ENCODE measurements at places on chromosomes 7 and 10.

DNA sequence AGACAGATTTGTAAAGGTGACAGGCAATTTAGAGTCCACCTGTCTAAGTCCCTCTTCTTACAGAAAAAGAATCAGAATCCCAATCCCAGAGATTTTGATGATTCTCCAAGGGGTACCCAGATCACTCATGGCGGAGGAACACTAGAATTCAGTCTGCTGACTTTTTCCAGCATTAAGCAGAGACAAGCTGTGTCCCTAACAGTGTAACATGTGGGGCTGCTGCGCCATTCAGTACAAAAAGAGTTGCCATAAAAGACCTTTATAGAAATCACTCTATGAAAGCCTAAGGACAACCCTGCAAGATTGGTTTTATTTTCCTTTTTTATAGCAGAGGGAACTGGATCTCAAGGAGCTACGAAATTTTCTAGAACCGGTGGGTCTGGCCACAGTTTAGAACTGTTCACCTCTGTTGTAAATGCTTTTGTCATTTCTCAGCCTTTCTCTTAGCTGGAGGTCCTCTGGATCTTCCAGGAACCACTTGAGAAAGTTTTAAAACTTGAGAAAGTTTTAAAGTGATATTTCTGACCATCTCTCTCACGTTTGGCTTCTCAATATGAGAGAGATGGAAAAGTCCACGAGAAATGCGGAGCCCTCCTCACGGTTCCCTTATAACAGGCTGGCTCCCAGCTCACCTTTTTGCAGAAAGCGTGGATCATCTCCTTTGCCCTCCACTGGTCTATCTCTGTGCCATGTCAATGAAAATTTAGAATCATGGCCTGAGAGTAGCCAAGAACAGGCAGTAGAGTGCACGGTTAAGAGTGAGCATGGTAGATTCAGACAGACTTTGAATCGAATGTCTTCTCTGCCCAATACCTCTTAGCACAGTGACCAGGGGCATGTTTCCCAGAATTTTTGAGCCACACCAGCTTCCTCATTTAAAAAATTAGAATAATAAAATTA is 826 bp downstream of the GIMAP7 start:
- no peak for DNase-seq

DNA sequence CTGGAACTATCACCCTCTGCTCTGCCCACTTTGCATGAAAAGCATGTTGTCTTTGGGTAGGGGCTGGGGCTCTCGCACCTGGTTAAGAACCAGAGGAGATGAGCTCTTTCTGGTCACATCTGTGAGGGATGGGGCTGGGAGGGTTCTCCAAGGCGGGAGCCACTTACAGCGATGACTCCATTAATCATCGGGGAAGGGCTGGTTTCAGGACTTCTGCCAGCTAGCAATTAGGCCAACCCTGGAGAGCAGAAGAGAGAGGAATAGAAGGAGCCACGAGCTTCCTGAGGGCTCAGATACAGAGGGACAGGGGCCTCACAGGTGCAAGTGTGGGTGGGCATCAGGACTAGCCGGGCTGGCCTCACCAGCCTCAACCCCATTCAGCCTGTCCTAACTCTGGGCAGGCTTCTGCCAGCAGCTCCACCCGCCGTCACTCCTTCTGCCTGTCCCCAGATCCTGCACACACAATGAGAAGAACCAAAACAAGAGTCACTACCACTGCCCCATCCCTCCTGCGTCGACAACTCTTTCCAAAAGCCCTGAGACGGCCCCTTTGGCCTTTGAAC is 8.4 kb downstream of the AQP1 start:
- peak; percentile 15 for DNase-seq

DNA sequence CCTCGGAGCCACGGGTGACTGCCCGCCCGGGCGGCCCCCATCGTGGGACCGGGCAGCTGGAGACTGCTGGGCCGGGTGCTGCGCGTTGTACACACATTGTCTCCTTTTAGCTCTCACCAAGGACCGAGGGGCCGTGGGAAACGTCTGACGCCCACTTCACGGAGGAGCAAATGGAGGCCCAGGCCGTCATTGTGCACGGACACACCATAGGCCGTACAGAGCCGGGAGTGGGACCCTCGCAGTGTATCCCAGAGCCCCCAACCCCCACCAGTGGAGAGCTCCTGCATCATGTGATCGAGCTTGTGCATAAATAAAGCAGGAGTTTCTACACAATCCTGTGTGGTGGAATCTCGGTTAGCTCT is 722 bp downstream of the DENND10 start:
- no peak for DNase-seq

GRCh38 chr7:133795068-133795665 is 332.0 kb upstream of the LRGUK start:
- peak; percentile 20 for DNase-seq

- no peak for DNase-seq
These were observed 8.2 kb downstream of the LOXL4 start for GRCh38 chr10:98259606-98260315.

GRCh38 chr7:22628112-22628511 is 98.9 kb upstream of the IL6 start:
- DNase-seq, result no peak

DNA sequence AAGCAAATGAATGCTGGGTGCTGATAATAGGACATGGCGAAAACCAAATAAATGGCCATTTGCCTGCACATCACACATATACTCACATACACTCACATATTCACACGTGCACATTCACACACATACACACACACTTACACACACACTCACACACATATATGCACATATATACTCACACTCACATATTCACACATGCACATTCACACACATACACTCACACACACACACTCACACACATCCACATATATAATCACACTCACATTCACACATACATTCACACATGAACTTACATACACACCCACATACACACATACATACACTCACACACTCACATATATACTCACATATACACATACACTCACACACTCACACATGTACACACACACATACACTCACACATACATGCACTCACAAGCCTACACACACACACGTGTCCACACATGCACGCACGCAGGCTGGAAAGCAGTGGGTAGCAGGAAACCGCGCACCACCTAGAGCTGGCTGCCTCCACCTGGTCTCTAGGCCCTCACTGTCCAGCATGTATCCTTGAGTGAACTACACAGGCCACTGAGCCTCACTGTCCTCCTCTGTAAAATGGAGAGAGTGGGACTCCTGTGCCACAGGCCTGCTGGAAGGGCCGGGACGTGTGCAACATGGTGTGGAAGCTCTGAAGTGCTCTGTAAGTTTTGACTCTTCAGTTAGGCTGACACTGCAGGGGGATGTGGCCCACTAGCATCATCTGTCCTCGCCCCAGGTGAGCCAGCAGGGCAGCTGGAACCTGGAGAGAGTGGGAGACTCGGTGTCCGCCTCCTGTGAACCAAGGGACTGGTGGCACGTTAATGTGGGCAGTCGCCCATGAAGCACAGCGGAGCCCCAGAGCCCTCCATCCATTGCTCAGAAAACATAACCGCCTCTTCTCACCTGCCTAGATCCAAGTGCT is 14.9 kb downstream of the TMEM72 start:
- DNase-seq, result no peak

- peak; percentile 46 for DNase-seq
These were observed 464.0 kb downstream of the INHBA start for GRCh38 chr7:41238851-41239331.

GRCh38 chr7:108634036-108634435 is 64.4 kb downstream of the DNAJB9 start:
- peak; percentile 69 for DNase-seq

DNA sequence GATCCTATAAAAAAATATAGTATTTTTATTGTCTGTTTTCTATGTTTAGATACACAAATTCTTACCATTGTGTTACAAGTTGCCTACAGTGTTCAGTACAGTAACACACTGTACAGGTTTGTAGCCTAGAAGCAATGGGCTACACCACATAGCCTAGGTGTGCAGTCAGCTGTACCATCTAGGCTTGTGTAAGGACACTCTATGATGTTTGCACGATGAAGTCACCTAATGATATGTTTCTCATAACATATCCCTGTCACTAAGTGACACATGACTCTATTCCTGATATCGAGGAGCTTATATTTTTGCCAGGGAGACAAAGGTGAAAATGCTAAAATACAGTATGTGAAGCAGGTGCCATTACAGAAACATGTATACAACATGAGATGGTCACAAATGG is 18.6 kb downstream of the ZNF25 start:
- no peak for DNase-seq

DNA sequence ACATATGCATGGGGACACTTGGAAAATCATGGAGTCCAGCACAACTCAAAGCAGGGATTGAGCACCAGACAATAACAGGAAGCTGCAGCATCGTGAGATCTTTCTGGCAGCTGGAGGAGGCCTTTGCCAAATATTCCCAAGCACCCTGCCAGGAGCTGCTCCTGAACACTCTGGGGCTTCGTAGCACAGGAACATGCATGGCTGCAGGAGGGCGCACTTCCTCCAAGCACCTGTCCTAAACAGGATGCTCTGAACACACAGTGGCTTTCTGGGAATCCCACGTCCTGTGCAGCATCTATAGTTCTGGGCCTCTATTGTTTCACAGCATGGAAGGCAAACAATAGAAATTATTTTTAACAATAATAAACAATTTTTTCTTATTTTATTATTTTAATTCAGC is 4.1 kb downstream of the ABLIM1 start:
- no peak for DNase-seq

DNA sequence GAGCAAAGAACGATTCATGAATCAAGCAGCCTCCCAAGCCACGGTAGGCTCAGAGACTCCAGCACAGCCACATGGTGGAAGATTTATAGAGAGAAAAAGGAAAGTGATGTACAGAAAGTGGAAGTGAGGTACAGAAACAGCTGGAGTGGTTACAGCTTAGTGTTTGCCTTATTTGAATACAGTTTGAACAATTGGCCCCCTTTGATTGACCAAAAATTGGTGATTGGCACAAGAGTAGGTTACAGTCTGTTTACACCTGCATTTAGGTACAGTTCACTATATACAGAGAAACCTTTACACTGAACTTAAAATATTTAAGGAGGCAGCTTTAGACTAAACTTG is 136.4 kb upstream of the ASAH2 start:
- DNase-seq, result no peak

GRCh38 chr7:1639071-1639470 is 31.0 kb upstream of the ELFN1 start:
- no peak for DNase-seq

- DNase-seq, result no peak
These were observed 69.5 kb upstream of the SEPHS1 start for GRCh38 chr10:13417459-13418126.

GRCh38 chr10:78559661-78560340 is 509.0 kb upstream of the ZMIZ1 start:
- peak; percentile 87 for DNase-seq

- no peak for DNase-seq
These were observed 127.8 kb downstream of the RAPGEF5 start for GRCh38 chr7:22229148-22229547.

DNA sequence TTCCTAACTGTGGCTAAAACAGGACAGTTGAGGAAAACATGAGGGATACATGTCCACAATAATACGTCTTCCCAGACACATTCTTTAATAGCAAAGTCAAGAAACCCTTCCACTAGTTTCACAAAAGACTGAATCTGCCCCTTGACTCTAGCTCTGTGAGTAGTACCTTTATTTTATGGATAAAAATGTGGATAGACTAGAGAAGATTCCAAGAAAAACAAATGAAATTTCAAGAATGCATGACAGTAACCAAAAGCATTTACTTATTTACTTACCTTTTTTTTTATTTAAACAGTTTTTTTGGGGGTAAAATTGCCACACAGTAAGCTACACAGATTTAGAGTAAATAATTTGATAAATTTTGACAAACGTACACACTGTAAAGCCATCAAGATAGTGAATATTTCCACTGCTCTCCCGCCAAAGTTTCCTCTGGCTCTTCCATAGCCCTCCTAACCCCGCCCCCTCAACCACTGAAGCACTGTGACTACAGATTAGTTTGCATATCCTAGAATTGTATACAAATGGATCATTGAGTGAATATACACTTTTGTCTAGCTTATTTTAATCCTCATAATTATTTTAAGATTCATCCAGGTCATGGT is 420.4 kb upstream of the ZMIZ1 start:
- no peak for DNase-seq

DNA sequence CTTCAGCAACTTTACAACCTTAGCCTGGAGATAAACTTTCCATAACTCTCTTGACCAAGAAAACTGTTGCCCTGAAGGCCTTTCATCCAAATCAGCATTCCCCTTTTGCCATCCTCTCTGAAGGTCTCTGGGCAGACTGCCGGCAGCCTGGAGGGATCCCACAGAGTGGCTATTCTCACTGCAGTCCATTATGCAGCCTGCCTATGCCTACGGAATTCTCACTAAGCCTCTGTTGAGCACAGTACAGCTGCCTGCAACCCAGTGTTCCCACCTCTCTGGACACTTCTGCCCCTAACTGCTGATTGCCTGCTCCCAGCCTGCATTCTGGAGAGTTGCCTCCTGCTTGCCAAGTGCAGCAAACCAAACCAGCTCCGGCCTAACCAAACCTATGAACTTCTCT is 548.9 kb upstream of the STEAP1 start:
- no peak for DNase-seq

DNA sequence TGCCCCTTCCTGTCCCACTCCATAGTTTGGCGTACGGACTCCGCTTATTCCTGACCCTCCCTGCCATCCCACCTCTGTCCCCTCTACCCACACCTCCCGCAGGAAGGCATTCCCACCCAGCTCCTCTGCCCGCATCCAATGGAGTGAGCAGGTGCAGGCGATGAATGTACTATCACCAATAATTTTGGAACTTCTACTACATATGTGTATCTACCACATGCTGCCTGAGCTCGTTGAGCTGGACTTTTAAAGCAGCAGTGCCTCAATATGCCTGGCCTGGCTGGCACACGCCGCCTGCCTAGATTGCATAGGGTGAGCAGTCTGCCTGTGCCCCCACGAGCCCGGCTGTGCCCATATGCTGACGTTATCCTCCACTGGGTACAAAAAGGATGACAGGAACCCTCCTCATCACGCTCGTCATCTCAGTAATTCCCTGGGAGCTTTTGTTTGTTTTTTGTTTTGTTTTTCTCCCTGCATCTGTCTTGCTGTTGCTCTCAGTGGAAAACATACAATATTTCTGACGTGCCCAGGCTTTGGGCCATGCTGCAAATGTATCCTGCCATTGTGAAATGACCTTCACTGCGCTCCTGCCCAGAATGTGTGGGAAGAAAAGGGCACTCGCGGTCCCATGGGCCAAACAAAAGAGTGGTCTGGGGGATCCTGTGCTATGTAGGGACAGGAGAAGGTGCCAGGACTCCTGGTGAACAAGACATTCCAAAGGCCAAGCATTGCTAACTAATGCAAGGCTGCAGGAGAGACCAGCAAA is 302.8 kb downstream of the PTPRN2 start:
- no peak for DNase-seq

DNA sequence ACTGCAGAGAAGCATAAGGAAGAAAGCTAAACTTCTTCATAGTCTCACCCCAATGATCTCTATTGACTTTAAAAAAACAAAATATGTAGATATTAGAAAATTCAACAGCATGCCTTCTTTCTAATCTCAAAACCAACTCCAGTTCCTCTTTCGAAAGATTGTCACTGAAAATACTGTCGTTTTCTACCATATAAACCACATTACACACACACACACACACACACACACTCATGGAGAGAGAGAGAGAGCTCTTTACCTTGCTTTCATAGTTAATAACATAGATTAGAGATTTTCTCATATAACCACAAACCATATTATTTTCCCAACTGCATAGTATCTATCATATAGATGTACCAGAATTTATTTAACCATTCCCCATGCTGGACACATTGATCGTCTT is 296.2 kb upstream of the MGMT start:
- no peak for DNase-seq

All from NCI-H2171 treated with DMSO at 0.1 percent for 48 hours (cell line).